ENCODE measurements at places on chromosomes 3 and 15. TPM values are rescaled to one million over a fixed set of nuclear protein-coding genes. Genes with fewer than 3 reads are reported as not detected.

DNA sequence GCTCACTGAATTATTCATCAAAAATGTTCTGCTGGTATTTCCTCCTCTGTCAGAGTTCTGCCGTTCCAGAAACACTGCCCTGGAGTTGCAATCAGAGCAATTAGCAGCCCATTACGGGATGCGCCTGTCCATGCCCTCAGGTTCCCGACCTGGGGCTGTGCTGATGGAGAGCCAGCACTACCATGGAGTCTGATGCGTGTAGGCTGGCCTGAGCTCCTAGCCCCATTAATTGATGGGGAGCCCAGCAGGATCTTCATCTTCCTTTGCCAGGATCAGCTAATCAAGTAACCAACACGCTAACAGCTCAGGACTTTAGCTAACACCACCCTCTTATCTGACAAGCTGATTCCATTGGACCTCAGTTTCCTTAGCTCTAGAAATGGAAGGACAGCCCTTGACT lies 164.2 kb downstream of the ABHD5 start:
- DNase-seq: no peak

- no peak for DNase-seq
Measured at GRCh38 chr3:113064183-113064582, 73.4 kb downstream of the GTPBP8 start.

Gene CYP8B1
- total RNA-seq: not detected

Gene ADAMTS7
- 85.9 TPM for total RNA-seq

- peak; percentile 36 for DNase-seq
Measured at GRCh38 chr15:75050283-75050682, 26.9 kb downstream of the PPCDC start.

GRCh38 chr3:151979906-151980305 lies 106.5 kb downstream of the SUCNR1 start:
- no peak for DNase-seq

Gene KBTBD13
- 8.9 TPM for total RNA-seq

Gene STAB1
- total RNA-seq: 159 TPM

DNA sequence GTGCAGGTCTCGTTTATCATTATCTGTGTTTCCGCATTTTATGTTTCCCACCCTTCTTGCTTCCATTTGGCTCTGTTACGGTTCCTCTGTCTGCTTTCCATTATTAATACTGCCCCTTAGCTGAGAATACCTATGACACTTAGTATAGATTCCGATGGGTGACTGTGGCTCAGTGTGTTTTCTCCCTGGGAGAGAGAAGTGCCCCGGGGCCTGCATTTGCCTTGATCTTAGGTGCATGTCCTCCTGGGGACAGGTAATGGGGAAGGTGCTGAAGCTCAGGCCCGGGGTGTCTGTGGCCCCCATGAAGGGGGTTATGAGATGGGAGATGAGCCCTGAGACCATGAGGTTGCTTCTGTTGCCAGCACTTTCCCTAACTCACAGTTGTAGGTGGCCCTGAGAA lies 43.4 kb upstream of the PCSK6 start:
- no peak for DNase-seq

GRCh38 chr3:110419601-110420000 lies 652.0 kb upstream of the NECTIN3 start:
- DNase-seq: no peak

Gene RETNLB
- not detected for total RNA-seq

DNA sequence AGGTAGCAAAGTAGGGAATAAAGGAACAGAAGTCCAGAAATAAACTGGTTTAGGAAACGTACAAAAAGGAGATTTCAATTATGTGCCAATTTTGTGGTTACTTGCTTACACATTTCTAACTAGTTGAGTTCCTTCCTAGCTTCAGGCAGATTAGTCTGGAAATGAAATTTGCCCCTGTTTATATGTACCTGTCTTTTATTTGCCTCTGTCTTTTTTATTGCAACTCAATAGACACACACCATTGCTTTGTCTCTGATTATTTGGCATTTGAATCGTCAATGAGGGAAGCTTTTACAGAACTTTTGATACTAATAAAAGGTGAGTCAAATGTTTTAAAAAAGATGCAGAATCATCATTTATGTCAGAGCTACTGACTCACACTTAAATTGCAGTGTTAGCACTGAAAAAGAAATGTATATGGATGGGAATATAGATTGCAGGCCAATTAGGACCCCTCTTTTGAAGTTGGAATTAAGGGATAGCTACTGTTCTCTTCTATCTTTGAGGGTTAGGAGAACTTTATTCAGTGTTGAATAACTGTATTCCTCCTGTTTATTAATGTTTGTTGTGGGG lies 60.5 kb downstream of the TRAK1 start:
- DNase-seq: no peak

Gene ISLR
- total RNA-seq: 23.2 TPM

DNA sequence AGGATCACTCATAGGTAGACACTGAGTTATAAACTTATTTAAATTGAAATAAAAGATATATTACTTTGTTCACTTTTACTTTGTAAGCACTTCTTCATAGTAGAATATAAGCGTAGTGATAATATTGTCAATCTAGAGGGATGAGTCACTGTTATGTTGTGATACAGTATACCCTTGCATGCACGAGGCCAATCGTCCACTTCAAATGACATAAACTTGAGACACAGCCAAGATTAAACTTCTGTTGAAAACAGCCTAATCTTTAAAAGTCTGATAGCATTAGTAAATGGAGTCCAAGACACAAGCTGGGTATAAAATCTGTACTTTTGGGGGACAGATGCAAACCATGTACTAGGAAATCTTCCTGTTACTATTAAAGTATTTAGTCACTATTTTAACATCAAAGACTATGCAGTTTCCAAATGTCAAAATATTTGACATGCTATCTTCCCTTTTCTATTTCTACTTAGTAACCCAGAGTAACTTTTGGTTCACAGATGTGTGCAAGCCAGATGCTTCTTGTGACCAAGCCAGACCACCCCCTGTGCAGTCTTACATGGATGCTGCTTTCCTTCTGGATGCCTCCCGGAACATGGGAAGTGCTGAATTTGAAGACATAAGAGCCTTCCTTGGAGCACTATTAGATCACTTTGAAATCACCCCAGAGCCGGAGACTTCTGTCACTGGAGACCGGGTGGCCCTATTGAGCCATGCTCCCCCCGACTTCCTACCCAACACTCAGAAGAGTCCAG lies 85.3 kb downstream of the PIK3R4 start:
- DNase-seq: no peak

DNA sequence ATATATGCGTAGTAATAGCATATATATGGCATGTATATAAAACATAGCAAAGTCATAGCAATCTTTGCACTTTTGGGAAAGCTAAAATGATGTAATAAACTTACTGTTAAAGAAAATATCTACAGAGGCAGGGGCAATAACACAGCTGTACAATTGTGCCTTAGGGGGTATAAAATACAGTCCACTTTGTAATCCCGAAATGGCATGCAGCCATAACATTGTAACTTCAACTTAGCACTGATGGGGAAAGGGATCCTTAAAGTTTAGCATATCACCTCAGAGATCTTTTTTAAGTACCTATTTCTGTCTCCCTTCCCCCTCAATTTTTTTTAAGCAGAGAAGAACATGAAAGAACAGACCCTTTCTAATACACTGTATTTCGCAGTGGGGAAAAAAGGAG lies 40.8 kb downstream of the PLD1 start:
- no peak for DNase-seq

Gene SLCO2A1
- 51.2 TPM for total RNA-seq

- no peak for DNase-seq
Measured at GRCh38 chr3:64039981-64040733, 16.9 kb upstream of the PSMD6 start.

GRCh38 chr15:81885135-81885534 lies 160.7 kb downstream of the MEX3B start:
- DNase-seq: no peak

GRCh38 chr3:53175613-53176540 lies 14.9 kb downstream of the PRKCD start:
- DNase-seq: no peak

- no peak for DNase-seq
Measured at GRCh38 chr3:76096836-76097588, 311.7 kb upstream of the ZNF717 start.

- no peak for DNase-seq
Measured at GRCh38 chr3:64342940-64343688, 117.8 kb upstream of the PRICKLE2 start.

DNA sequence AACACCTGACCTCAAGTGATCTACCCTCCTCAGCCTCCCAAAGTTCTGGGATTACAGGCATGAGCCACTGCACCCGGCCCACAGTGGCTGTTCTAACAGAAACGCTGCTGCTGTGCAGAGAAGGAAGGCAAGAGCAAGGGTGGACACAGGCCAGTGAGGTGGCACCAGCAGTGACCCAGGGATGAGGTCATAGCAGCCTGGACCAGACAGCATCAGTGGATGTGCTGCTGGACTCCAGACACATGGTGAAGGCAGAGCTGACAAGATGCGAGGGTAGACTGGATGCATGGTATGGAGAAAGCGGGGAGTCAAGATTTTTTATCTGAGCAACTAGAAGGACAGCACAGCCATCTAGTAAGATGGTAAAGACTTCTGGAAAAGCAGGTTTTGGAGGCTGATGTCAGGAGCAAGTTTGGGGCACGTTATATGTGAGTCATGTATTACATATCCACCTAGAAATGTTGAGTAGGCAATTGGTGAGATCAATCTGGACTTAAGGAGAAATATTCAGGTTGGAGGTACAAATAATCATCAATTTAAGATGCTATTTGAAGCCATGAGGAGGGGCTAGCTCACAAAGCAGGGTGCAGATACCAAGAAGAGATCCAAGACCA lies 22.1 kb upstream of the TJP1 start:
- DNase-seq: no peak

DNA sequence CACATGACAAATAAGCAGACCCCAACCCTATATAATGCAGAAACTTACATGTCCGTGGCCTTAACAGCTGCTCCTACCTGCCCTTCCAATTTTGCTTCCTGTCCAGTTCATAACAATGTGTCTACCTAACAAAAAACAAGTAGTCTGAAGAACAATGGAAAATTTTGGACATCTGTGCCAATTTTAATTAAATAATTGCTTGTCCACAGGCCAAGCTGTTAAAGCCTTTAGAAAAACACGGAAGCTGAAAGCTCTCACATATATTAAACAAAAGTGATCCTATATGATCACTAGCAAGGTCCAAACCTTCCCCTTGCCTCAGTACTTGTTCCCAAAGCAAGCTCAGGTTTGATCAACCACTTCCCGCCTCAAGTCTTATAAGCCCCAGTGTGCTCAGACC lies 37.1 kb downstream of the MAGI1 start:
- DNase-seq: no peak

DNA sequence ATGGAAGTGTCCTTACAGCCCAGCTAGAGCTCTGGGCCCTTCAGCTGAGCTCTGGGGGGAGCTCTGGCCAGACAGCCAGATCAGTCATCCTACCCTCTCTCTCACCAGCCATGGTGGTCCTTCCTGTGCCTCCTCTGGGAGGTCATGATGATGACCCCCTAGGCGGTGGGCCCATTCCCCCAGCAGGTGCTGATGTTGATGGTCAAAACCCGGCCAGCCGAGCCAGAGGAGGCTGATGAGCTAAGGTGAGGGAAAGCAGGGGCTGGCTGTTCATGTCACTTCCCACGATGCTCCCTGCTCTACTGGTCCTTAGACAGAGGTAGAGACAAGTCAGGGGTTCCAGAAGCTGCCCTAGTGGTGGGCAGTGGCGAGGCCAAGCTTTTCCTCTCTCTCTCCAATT lies 35.0 kb downstream of the GRAMD2A start:
- DNase-seq: no peak

- DNase-seq: no peak
Measured at GRCh38 chr15:69658411-69658945, 205.9 kb downstream of the RPLP1 start.

GRCh38 chr15:99683000-99683670 lies 50.1 kb downstream of the LYSMD4 start:
- no peak for DNase-seq

- no peak for DNase-seq
Measured at GRCh38 chr3:123312331-123313265, 110.9 kb downstream of the SEC22A start.

Data from right cardiac atrium (tissue), 5 donors.